ENCODE measurements at places on chromosomes 7 and 10. TPM values are rescaled to one million over a fixed set of nuclear protein-coding genes. Genes with fewer than 3 reads are reported as not detected.

- peaks cover 12% of the 10 kb centered on the region for H3K27me3 ChIP-seq
- H3K27ac ChIP-seq, result no peak overlapping the region
Observed at GRCh38 chr7:128794020-128794419, 2.3 kb downstream of the CCDC136 start.

DNA sequence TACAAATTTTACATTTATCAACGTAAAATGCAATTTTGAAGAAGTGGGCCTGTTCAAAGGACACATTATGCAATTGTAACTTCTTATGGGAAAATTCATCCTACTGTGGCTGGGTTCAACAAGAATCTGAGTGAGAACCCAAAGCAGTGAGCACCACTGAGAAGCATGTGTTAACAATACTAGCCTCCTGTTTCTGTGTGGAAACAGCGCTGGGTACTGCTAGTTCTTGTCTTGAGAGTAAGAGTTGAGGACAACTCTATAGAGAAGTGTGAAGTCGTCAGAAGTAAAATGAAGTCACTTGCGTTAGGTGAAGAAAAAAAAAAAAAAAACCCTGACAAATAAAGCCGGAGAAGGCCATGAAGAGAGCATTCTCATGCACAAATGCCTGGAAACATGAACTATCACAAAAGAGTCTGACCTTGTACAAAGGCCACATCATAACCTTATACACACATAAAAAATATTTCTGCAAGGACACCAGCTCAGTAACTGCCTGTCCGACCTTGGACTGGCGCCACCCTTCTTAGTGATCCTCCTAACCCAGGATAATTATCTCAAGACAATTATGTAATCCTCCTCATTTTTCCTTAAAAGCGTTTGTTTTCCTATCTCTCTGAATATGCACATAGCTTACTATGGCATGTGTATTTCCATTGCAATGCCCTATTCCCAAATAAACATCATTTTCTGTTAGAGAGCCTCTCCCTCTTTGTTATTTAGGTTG is 554.9 kb downstream of the HTR7 start:
- no peaks in the 10 kb centered on the region for H3K4me1 ChIP-seq
- H3K27ac ChIP-seq, result no peak overlapping the region
- no peak for DNase-seq
- H3K4me3 ChIP-seq, result no peak overlapping the region
- no peaks in the 10 kb centered on the region for H3K36me3 ChIP-seq

- no peaks in the 10 kb centered on the region for H3K27me3 ChIP-seq
- no peak overlapping the region for H3K4me3 ChIP-seq
- H3K4me1 ChIP-seq, result no peaks in the 10 kb centered on the region
- H3K36me3 ChIP-seq, result no peaks in the 10 kb centered on the region
- H3K27ac ChIP-seq, result no peak overlapping the region
- no peak for DNase-seq
Observed at GRCh38 chr10:62869958-62870357, 53.8 kb upstream of the EGR2 start.

DNA sequence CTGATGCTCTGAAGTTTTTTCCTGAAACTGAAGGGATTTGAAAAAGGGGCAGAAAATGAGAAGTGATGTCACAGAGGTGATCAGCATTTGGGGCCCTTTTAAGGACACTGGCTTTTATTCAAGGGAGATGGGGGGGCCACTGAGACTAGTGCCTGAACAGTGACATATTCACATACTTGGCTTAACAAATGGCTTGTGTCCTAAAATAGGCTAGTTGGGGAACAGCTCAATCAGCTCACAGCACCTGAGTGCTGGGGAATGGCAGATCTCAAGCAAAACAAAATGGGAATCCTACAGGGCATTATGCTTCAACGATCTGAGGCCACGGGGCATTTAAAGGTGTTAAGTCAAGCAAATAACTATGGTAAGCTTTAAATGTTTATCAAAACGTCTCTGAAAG is 90.1 kb downstream of the UBE2H start:
- peak overlapping the region; percentile 69 for H3K27ac ChIP-seq
- H3K36me3 ChIP-seq, result no peaks in the 10 kb centered on the region
- no peak overlapping the region for H3K4me3 ChIP-seq
- no peaks in the 10 kb centered on the region for H3K27me3 ChIP-seq

DNA sequence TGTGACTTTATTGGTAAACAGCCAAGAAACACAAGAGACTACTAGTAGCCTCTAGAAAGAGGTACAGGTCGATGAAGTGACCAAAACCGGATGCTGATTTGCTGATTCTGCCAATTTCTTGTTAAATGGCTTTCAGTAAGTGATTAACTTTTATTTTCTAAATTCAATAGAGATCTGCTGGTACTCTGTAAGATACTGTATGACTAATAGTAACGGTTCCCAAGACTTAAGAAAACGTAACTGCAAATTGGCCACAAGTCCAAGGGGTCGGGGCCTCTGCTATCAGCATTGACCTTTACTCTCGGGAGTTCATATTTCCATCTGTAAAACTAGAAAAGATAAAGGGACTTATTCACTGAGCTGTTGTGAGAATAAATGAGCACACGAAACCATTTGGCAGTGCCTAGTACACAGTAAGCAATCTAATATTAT is 1.4 kb downstream of the FAM3C start:
- H3K27me3 ChIP-seq, result no peaks in the 10 kb centered on the region
- DNase-seq, result peak; percentile 34
- H3K36me3 ChIP-seq, result no peaks in the 10 kb centered on the region
- H3K27ac ChIP-seq, result peak overlapping the region; percentile 94
- peaks cover 26% of the 10 kb centered on the region for H3K4me1 ChIP-seq
- peak overlapping the region; percentile 91 for H3K4me3 ChIP-seq

DNA sequence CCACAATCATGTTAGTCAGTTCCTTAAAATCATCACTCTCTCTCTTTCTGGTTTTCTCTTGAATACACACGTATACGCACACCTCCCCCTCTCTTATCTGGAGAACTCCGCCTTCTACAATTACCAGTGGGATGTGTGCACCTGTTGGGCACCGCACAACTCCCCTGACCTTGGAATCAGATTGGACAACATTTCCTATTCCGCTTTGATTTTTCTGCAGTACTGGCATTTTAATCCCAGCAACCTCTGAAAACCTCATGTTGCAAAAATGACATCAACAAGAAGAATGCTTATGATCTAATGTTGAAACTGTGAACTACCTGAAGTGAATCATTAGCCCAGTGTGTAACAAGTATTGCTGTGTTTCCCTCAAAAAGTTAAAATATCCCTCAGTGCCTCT is 109.6 kb downstream of the KIAA1217 start:
- peaks cover 10% of the 10 kb centered on the region for H3K4me1 ChIP-seq
- no peaks in the 10 kb centered on the region for H3K36me3 ChIP-seq
- no peak for DNase-seq
- no peak overlapping the region for H3K27ac ChIP-seq
- H3K27me3 ChIP-seq, result no peaks in the 10 kb centered on the region

Gene PDE6C
- total RNA-seq, result not detected
